NCI-H460 (cell line): ENCODE measurements at places on chromosomes 1 and 21. TPM values are rescaled to one million over a fixed set of nuclear protein-coding genes. Genes with fewer than 3 reads are reported as not detected.

S1PR1 gene
- total RNA-seq: not detected in 2 replicates

FASLG gene
- not detected in 2 replicates for total RNA-seq

PADI2 gene
- 0.10 TPM in 1 of 2 replicates, not detected in the other for total RNA-seq

SUSD4 gene
- total RNA-seq: not detected in 2 replicates

DIPK1A gene
- 13.8 and 15.0 TPM in 2 replicates for total RNA-seq

LCA5L gene
- 2.7 and 3.0 TPM in 2 replicates for total RNA-seq

TMEM125 gene
- not detected in 2 replicates for total RNA-seq

CRYAA gene
- not detected in 2 replicates for total RNA-seq

SLC44A3 gene
- total RNA-seq: 1.0 and 3.4 TPM in 2 replicates

LAX1 gene
- not detected in 2 replicates for total RNA-seq

NTMT2 gene
- total RNA-seq: 0.15 TPM in 1 of 2 replicates, not detected in the other

TNFRSF8 gene
- total RNA-seq: 1.4 and 1.8 TPM in 2 replicates
